ENCODE measurements at places on chromosomes 11 and 22. TPM values are rescaled to one million over a fixed set of nuclear protein-coding genes. Genes with fewer than 3 reads are reported as not detected.

- DNase-seq: peak; percentile 10
- H3K27me3 ChIP-seq: peaks cover 23% of the 10 kb centered on the region
- peaks cover 30% of the 10 kb centered on the region for H3K4me1 ChIP-seq
- H3K27ac ChIP-seq: peak overlapping the region; percentile 80
- H3K36me3 ChIP-seq: no peaks in the 10 kb centered on the region
These were observed 1.1 kb upstream of the PPFIBP2 start for GRCh38 chr11:7512525-7513233.

- H3K4me3 ChIP-seq: no peak overlapping the region
- H3K27ac ChIP-seq: no peak overlapping the region
- H3K27me3 ChIP-seq: no peaks in the 10 kb centered on the region
- H3K4me1 ChIP-seq: no peaks in the 10 kb centered on the region
These were observed 104.7 kb upstream of the CARD18 start for GRCh38 chr11:105244160-105244825.

DNA sequence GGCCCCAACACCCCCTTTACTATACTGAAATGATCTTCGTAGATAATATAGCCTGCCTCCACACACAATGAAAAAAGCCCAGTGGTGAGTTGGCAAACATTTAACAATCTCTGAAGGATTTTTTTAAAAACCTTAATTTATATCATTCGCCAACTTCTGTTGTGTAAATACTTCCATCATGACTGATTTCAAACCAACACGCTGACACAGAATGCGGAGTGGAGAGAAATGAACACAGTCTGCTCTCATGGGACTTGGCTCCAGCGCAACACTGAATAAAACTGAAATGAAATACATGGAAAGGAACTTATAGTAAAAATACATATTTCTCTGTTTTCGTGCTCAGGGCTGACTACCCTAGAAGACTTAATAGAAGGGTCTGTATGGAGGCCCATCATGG is 61.3 kb upstream of the WNT11 start:
- no peaks in the 10 kb centered on the region for H3K4me1 ChIP-seq
- no peaks in the 10 kb centered on the region for H3K36me3 ChIP-seq
- no peak overlapping the region for H3K4me3 ChIP-seq
- no peaks in the 10 kb centered on the region for H3K27me3 ChIP-seq
- DNase-seq: no peak

- H3K27me3 ChIP-seq: no peaks in the 10 kb centered on the region
- H3K4me3 ChIP-seq: no peak overlapping the region
- no peaks in the 10 kb centered on the region for H3K4me1 ChIP-seq
- DNase-seq: no peak
These were observed 30.0 kb downstream of the NAT10 start for GRCh38 chr11:34135439-34135838.

- no peak overlapping the region for H3K27ac ChIP-seq
- H3K4me1 ChIP-seq: 0 out of 2 replicates have a peak, but pooled peaks cover 2% of the 10 kb centered on the region
- no peaks in the 10 kb centered on the region for H3K36me3 ChIP-seq
- no peaks in the 10 kb centered on the region for H3K27me3 ChIP-seq
- no peak overlapping the region for H3K4me3 ChIP-seq
These were observed 26.1 kb downstream of the TMEM184B start for GRCh38 chr22:38246692-38247091.

- H3K27ac ChIP-seq: no peak overlapping the region
- H3K4me1 ChIP-seq: peaks cover 36% of the 10 kb centered on the region
- no peaks in the 10 kb centered on the region for H3K36me3 ChIP-seq
- no peak for DNase-seq
- no peak overlapping the region for H3K4me3 ChIP-seq
- H3K27me3 ChIP-seq: no peaks in the 10 kb centered on the region
These were observed 2.3 kb upstream of the TCN2 start for GRCh38 chr22:30604723-30605122.

DNA sequence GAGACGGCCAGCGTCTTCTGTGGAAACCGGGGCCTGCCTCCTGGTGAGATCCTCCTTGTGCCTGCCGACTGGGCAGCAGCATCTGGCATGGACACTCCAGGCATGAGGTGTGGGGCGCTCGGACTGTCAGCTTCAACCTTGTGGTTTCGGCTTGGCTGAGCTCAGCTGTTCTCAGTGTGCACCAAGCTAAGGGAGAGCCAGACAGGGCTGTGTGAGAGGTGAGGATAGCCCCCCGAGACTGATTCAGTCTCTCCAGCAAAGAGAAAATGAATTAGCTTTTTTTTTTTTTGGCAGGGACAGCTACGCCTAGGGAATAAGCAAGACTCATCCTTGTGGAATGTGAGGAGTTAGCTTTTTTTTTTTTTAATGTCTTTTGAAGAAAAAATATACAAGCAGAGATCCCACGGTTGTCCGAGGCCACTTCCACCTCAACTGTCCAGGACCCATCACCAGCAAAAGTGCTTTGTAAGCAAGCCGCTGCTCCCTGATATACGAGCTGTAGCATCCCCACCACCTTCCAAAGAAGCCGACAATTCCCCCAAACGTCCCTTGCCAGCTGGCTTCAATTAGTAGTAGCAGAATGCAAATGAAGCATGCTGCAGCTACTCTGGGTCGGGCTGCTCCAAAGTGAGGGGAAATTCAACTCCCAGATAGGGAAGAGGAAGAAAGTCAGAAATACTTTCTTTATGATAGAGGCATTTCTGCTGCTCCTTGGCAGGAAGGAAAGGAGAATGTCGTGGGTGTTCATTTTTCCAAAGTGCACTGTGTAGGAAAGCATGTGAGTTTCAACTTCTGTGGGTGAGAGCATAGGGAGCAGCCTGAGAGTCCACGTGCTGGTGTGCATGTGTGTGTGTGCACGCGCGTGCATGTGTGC is 9.7 kb upstream of the THY1 start:
- 0 out of 2 replicates have a peak, but pooled peaks cover 3% of the 10 kb centered on the region for H3K27me3 ChIP-seq
- no peak overlapping the region for H3K4me3 ChIP-seq
- no peaks in the 10 kb centered on the region for H3K36me3 ChIP-seq
- peak; percentile 55 for DNase-seq
- peaks cover 17% of the 10 kb centered on the region for H3K4me1 ChIP-seq

DNA sequence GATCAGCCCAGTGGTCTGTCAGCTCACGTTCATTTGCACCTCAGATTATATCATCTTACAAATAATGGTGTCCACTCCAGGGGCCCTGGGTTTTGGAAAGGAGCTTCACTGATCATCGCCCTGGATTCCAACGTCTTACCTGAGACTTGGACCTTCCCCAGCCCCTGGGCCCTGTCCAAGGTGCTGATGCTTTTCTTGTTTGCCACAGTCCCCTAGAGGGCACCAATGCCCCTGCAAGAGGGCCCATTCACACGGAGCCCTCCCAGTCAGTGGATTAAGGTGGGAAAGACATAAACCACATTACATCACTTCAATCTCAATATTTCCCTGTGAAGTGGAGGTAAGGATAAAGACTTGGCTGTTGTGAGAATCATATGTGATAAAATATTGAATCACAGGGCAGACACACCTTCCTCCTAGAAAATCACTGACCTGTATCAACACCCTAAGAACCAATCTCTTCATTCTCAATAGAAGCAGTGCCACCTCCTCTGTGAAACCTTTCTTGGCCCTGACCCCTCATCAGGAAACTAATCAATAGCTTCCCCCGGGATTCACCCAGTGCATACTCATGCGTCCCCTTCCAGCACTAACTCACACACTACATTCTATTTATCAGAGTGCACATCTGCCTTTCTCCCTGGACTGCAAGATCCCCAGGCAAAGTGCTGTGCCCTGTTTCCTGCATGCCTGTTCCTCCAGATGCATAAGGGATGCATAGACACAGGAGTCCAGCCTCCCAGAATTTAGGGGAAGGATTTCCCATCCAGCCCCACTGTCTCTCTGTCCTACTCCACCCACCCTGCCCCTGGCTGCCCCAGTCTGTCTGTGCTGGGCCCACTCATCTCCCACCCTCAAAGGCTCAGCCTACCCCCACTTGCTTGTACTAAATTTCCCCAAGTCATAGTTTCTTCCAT is 167.0 kb downstream of the BUD13 start:
- no peaks in the 10 kb centered on the region for H3K27me3 ChIP-seq
- H3K4me3 ChIP-seq: no peak overlapping the region
- no peaks in the 10 kb centered on the region for H3K4me1 ChIP-seq
- no peaks in the 10 kb centered on the region for H3K36me3 ChIP-seq

- no peak overlapping the region for H3K4me3 ChIP-seq
- H3K27ac ChIP-seq: no peak overlapping the region
- no peaks in the 10 kb centered on the region for H3K27me3 ChIP-seq
These were observed 19.9 kb downstream of the ANO1 start for GRCh38 chr11:70097783-70098563.

DNA sequence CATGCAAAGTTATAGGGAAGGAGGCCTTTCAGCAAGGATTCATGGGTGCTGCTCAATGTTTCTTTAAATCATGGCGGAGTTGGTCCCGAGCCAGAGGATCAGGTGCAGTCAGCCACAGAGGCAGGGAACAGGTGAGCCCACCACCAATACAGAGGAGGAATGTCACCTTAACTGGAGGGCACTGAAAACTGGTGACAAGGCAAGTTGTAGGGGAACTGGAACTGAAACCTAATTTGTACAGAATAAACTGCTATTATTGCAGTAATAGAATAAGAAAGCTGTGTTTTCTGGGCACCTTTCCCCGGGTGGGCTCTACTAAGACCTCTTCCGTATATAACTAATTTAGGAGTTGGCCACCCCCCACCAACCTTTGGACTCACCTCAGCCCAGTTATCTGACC is 296.0 kb upstream of the NARS2 start:
- no peaks in the 10 kb centered on the region for H3K36me3 ChIP-seq
- peaks cover 55% of the 10 kb centered on the region for H3K4me1 ChIP-seq
- H3K27ac ChIP-seq: no peak overlapping the region
- no peaks in the 10 kb centered on the region for H3K27me3 ChIP-seq
- no peak overlapping the region for H3K4me3 ChIP-seq

DNA sequence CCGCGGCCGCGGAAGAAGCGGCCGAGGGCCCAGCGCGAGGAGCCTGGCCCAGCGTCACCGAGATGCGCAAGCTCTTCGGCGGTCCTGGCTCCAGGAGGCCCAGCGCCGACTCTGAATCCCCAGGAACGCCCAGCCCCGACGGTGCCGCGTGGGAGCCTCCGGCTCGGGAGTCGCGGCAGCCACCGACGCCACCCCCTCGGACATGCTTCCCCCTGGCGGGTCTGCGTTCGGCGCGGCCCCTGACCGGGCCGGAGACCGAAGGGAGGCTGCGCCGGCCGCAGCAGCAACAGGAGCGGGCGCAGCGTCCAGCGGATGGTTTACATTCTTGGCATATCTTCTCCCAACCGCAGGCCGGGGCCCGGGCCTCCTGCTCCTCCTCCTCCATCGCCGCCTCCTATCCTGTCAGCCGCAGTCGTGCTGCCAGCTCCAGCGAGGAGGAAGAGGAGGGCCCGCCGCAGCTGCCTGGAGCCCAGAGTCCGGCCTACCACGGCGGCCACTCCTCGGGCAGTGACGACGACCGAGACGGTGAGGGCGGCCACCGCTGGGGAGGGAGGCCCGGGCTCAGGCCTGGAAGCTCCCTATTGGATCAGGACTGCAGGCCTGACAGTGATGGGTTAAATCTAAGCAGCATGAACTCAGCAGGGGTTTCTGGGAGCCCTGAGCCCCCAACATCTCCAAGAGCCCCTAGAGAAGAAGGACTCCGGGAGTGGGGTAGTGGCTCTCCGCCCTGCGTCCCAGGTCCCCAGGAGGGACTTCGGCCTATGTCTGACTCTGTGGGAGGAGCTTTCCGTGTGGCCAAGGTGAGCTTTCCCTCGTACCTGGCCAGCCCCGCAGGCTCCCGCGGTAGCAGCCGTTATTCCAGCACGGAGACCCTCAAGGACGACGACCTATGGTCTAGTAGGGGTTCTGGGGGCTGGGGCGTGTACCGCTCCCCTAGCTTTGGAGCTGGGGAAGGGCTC is 1.2 kb downstream of the ARHGEF17 start:
- H3K36me3 ChIP-seq: no peaks in the 10 kb centered on the region
- H3K27ac ChIP-seq: 0 out of 2 replicates have a peak overlapping the region, but pooled peaks have one; percentile 50
- peaks cover 7% of the 10 kb centered on the region for H3K4me1 ChIP-seq
- peak overlapping the region; percentile 89 for H3K4me3 ChIP-seq
- peak; percentile 96 for DNase-seq
- H3K27me3 ChIP-seq: peaks cover 26% of the 10 kb centered on the region

GRCh38 chr11:71209181-71209580 is 43.2 kb downstream of the SHANK2 start:
- H3K4me3 ChIP-seq: no peak overlapping the region
- H3K36me3 ChIP-seq: no peaks in the 10 kb centered on the region
- H3K27me3 ChIP-seq: no peaks in the 10 kb centered on the region
- no peak for DNase-seq
- no peak overlapping the region for H3K27ac ChIP-seq

DNA sequence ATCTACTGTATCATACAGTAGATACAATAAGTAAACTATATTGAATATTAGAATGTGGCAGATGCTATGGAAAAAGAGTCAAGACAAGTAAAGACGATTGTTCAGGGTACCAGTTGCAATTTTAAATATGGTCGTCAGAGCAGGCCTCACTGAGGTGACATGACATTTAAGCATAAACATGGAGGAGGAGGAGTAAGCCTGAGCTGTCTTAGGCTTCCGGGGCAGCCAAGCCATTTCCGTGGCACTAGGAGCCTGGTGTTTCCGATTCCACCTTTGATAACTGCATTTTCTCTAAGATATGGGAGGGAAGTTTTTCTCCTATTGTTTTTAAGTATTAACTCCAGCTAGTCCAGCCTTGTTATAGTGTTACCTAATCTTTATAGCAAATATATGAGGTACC is 14.5 kb downstream of the PIK3IP1 start:
- no peak for DNase-seq
- H3K36me3 ChIP-seq: peaks cover 20% of the 10 kb centered on the region
- H3K27me3 ChIP-seq: no peaks in the 10 kb centered on the region
- H3K4me3 ChIP-seq: no peak overlapping the region
- H3K27ac ChIP-seq: no peak overlapping the region

- no peaks in the 10 kb centered on the region for H3K4me1 ChIP-seq
- DNase-seq: no peak
These were observed 15.9 kb downstream of the KCNQ1 start for GRCh38 chr11:2460540-2461252.

DNA sequence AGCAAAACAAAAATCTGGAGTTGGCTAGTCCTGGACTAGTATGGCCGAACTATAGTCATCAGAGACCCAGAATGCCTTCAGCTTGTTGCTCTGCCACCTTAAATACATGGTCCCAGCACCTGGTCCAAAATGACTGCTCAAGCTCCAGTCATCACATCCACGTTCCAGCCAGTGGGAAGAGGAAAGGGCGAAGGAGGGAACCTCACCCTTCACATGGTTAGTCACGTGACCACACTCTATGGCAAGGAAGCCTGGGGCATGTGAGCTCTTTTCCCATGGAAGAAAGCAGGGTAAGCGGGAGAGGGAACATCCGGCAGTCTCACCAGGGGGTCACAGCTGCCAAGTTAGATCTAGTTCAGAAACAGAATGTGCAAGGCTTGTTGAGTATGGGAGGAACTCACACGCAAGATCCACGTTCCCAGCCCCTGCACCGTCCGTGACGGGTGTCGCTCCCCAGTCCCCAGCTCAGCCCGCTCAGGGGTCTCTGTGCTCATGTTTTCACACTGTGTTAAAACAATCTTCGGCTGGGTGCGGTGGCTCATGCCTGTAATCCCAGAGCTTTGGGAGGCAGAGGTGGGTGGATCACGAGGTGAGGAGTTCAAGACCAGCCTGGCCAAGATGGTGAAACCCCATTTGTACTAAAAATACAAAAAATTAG is 1.9 kb upstream of the ANO9 start:
- no peaks in the 10 kb centered on the region for H3K27me3 ChIP-seq
- H3K36me3 ChIP-seq: no peaks in the 10 kb centered on the region
- H3K4me3 ChIP-seq: no peak overlapping the region
- peak; percentile 43 for DNase-seq

Gene RAB39A
- 26.3 TPM for total RNA-seq

Gene RIMBP3C
- 1.6 TPM for total RNA-seq

Gene PSMA1
- total RNA-seq: 169 TPM

Gene TMPRSS4
- total RNA-seq: 0.04 TPM

Gene LRRC75B
- total RNA-seq: 22.1 TPM

Gene OR51M1
- 0.35 TPM for total RNA-seq

Data from GM23338 (cell line).